ENCODE measurements at places on chromosomes 1 and 21. TPM values are rescaled to one million over a fixed set of nuclear protein-coding genes. Genes with fewer than 3 reads are reported as not detected.

The CAMK1G gene
- total RNA-seq, result 0.72 TPM

The TSPAN1 gene
- 2.3 TPM for total RNA-seq

The AMY1A gene
- not detected for total RNA-seq

- no peak for DNase-seq
Observed at GRCh38 chr1:241375886-241376285, 18.9 kb upstream of the RGS7 start.

DNA sequence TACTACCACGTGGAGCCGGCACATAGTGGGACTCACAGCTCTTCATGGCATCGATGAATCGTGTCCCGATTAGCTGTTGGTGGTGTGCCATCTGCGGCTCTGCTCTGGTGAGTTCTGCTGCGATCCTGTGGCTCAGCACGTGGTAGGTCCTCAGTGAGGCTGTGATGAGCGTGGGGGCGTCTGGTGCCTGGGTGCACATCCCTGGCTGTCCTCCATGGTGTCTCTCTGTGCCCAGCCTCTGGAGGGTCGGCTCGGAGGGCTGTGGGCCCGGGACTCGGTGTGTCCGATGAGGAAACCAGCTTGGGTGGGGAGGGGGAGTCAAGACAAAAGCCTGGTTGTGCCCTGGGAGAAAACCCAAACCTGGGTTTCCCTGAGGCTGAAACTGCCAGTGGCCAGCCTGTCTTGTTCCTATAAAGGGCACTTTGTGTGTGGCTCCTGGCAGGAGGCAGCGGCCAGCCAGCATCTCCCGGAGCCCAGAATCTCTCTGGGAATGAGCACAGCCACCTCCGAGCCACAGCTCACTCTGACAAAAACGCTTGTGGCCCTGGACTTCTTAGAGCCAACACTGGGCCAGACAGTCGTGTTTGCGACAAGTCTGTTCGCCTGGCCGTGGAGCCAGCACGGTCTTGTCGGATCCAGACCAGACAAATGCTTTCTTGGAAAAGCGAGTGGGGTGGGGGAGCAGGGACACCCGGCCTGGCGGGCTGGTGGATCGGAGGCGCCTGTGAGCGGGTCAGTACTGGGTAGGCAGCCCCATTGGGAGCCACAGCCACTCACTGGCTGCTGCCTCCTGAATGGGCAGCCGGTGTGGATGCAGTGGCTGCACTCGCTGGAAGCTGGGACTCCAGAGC lies 31.8 kb downstream of the SPSB1 start:
- DNase-seq, result peak; percentile 81

GRCh38 chr1:31705080-31705866 lies 1.5 kb upstream of the COL16A1 start:
- DNase-seq, result peak; percentile 89

Measured in aorta (tissue), 5 donors.